NCI-H69 (cell line): ENCODE measurements at places on chromosomes 11 and 22.

GRCh38 chr11:7530013-7530640 is 16.3 kb downstream of the PPFIBP2 start:
- DNase-seq, result no peak

GRCh38 chr22:41001722-41002122 is 50.5 kb downstream of the RBX1 start:
- DNase-seq, result no peak

- no peak for DNase-seq
Measured at GRCh38 chr11:106548406-106548805, 469.9 kb downstream of the GUCY1A2 start.

DNA sequence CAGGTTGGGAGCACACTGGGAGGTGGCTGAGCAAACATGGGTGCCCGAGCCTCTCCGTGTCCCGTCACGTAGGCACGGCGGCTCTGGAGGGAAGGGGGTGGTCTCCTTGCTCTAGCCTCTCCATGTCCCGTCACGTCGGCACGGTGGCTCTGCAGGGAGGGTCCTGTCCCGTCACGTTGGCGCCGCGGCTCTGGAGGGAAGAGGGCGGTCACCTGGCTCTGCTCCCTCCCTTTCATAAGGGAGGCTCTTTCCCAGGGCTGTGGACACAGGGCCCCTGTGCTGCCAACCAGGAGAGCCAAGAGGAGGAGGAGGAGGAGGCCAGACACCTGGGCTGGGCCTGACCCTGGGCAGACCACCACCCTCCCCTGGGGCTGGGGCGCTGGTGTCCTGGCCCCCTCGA is 1173.7 kb downstream of the BRD1 start:
- no peak for DNase-seq

DNA sequence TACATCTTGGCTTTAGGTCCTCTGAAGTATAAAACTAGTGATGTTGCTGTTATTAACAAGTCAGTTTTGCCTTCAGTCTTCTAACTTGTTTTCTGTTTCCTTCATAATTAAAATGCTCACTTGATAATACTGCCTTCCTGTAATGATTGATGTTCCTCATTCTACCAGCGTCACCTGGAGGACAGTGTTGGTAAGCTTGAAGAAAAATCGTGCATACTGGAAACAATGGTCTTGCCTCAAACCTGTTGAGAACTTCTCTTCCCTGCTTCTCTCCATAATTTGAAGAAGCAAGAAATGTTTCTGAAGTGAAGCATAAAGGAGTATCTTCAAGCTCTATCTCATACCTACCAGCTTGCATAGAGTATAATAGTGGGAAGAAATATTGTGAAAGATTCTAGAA is 3.0 kb downstream of the YWHAH start:
- DNase-seq, result peak; percentile 57

DNA sequence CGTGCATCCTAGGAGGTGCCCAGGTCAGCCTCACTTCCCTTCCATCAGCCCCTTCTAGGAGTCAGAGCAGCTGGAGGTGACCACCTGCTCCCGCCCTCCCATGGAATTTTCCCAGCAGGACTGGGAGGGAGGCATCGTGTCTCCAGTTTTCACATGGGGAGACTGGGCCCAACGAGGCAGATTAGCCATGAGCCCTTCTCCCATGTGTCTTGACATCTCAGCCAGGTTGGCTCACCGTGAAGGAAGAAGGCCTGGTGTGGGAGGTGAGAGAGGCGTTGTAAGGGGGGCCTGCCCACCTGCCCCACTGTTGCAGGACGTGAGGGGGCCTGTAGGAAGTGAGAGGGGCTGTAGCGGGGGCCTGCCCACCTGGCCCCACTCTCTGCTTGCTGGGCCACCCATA is 1521.4 kb downstream of the BRD1 start:
- no peak for DNase-seq

DNA sequence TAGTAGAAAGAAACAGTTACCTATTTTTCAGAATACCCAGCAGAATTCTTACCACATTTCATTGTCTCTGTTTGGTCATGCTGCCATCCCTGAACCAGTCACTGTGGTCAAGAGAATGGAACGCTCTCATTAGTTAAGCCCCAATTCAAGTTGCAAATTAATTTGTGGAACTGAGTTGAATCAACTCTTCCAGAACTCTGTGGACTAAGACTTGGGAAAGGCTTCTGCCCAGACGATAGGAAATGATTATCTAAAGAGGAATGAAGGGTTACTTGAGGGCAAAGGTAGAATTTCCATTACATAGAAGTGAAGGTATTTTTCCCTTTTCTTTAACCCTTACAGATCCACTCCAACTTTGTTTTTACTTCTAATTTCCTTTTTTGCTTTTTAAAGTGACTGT is 286.4 kb downstream of the DYNC2H1 start:
- no peak for DNase-seq
